ENCODE measurements at places on chromosomes 4 and X.

DNA sequence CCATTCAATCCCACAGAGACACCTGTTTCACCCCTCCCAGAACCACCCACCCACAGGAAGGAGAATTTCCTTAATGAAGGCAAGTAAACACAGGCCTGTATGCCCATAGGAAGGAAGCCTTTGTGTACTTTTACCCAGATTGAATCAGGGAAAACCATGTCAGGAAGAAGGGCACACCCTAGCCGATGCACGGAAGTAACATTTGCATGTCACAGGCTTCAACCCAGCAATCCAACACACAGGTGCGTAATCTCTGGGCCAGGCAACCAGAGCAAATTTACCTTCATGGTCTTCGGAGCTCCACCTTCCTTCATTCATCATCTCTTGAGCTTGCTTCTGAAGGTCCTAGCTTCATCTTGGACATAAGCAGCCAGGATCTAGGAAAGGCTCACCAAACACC, 206.3 kb downstream of the SHROOM3 start:
- DNase-seq: no peak

- DNase-seq: no peak
Observed at GRCh38 chr4:7396186-7396910, 38.4 kb downstream of the PSAPL1 start.

GRCh38 chr4:5019274-5019673, at the start of gene CYTL1:
TSS of gene CYTL1 (minus strand) at chr4:5019458. CDS start at chr4:5019445, 13 bp downstream.
- no peak for DNase-seq

DNA sequence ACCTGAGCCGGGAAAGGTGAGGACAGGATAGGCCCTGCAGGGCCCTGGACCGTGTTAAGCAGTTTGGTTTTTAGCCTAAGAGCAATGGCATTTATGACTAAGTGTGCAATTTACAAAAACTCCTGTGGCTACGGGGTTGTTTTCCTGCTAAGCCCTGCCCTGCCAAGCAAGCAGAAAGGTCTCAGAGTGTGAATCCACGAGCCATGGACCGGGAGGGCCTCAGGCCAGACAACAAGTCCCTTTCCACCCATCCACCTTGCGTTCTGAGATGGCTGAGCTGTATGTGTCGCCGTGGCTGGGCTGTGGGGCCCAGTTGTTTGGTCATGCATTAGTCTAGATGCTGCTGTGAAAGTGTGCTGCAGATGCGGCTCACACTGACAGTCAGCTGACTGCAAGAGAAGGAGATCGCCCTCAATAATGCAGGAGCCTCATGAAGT, 33.9 kb upstream of the AFAP1 start:
- DNase-seq: no peak

DNA sequence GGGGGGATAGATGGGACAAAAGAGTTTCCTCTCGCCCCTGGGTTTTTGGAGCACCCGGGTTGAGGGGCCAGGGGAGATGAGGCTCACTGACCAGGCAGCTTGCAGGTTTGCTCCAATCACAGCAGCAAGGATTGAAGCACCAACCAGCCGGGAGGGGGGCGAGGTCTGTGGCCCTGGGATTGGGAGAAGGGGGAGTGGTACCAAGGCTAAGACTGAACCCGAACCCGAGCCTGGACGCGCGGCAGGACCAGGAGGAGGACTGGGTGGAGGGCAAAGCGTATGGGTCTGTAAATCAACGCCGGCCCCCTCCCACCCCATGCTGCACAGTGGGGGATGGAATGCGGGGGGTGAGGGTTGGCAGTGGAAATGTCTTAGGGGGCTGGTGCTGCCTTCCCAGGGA, 3.5 kb downstream of the SOX3 start:
- DNase-seq: no peak

DNA sequence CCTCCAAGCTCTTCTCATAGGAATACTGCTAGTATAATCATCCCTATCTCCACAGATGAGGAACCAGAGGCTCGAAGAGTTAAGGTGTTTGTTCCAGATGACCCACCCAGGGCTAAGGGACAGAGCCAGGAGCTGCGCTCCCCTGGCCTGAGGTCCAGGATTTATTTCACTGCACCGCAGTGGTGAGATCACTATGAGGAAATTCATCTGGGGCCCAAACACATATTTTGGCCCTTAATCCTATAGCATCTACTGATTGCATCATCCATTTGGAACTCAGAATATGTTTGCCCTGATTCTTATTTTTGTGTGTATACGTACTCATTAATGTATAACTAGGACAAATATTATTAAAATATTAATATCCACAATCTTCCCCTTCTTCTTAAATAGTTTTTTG, 100.1 kb upstream of the RBPJ start:
- DNase-seq: no peak

- no peak for DNase-seq
Observed at GRCh38 chr4:139761461-139761860, 95.8 kb downstream of the MGST2 start.

DNA sequence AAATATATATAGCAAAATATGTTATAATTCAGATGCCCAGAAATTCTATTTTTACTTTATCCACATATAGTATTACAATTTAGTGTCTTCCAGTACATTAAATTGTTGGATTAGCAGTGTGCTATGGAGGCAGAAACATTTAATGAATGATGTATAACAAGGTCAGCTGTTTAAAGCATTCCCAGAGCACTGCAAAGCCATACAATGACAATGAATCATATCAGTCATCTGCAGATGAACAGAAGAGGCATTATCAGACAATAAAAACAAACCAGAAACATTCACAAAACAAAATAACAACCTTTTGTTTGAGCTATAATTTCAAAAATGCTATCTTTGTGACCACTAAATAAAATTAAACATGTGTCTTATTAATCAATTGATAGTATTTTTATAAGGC, 524.2 kb downstream of the FAT4 start:
- DNase-seq: no peak

- no peak for DNase-seq
Observed at GRCh38 chr4:185772391-185773093, 39.5 kb downstream of the SORBS2 start.

- no peak for DNase-seq
Observed at GRCh38 chr4:47217884-47218283, 186.5 kb downstream of the GABRB1 start.

GRCh38 chrX:102042372-102043325, 82.8 kb upstream of the TCEAL2 start:
- no peak for DNase-seq

- no peak for DNase-seq
Observed at GRCh38 chr4:16707874-16708273, 190.6 kb downstream of the LDB2 start.

DNA sequence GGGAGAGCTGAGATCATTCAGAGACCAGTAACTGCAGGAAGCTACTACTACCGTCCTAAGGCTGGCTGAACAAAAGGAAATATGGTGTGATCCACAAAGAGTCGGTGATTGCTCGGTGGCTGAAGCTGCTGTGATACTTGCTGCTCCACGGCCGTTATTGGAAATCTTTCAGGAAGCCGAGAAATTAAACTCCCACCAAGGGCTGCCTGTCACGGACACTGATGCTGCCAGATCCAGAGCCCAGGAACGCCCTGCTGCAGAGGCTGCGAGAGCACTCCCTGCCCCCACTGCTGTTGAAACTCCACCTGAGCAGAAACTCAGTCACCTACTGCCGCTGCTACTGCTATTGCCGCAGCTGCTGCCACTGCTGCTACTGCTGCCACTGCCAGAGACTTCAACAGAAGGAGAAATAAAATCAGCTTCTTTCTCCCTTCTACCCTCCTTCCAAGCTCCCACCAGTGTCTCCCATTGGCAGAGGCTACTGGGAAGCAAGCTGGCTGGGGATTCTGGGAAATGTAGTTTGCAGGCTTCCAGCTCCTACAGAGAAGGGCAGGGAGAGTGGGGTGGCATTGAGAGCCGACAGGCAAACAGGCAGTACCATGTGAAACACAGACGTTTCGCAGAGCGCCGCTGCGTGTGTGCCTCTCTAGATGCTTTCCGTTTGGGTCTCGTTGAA, 126.0 kb upstream of the ENPP6 start:
- DNase-seq: peak; percentile 50

DNA sequence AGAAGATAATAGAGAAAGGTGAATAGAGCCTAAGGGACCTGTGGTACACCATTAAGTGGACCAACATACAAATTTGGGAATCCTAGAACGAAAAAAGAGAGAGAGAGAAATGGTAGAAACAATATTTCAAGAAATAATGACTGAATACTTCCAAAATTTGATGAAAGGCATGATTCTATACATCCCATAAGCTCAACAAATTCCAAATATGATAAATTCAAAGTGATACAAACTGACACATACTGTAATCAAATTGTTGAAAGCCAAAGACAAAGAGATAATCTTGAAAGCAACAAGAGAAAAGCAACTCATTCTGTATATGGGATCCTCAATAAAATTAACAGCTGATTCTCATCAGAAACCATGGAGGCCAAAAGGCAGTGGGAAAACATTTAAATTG, 20.6 kb upstream of the ZC4H2 start:
- DNase-seq: no peak

- no peak for DNase-seq
Observed at GRCh38 chrX:101163166-101163565, 56.4 kb upstream of the DRP2 start.

GRCh38 chr4:181601103-181601502, 642.1 kb upstream of the TENM3 start:
- no peak for DNase-seq

DNA sequence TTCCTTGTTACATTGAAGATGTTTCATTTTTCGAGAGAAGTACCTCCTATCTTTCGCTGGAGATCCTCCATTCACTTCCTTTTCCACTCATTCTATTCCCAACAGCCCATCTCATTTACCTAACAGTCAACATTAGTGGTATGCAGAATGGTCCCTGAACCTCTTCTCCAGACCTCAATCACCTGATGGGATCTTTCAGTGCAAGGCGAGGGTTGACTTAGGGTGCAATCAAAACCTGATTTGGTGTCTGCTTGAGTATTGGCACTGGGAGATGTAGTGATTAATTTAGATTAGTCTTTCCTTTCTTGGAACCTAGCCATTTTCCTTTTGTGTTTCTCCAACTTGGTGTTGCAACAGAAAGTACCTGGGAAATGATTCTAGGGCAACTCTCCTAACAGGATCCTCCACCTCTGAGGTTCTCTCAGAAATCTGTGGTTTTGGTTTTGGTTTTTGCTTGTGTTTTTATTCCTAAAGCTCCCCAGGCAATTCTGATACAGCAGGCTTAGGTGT, 18.4 kb downstream of the DDX3X start:
- no peak for DNase-seq

DNA sequence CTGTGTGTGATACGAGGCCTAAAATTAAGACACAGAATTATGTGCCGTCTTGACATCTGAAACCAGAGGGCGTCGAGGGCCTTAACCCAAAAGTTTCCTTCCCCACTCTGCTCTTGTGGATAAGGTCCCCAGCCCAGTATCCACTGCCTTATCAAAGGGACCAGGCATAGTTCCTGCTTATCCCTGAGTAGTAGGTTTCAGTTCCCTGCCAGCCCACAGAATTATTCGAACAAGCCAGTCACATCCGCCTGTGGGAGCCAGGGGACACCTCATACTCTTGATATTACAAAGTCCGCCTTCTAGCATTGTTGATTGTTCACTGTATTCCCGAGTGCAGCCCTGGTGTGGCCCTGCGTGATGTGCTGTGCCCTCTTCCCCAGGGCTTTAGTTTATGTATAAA, 5.4 kb upstream of the MMRN1 start:
- no peak for DNase-seq

DNA sequence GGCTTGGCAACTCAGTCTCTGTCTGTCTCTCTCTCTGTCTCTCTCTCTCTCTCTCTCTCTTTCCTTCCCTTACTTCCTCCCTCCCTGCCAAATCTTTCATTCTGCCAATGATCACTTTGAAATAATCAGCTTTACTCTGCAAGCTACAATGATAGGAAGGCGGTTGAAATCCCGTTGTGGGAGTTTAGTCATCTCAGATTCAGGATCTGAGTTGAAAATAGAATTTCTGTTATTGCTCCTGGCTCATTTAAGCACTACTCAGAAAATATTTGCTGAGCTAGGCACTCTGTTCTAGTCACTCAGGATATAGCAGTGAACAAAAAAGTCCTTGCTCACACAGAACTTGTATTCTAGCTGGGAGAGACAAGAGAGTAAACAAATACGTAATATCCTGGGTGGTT, 56.3 kb upstream of the DCTD start:
- no peak for DNase-seq

Measured in NCI-H1930 (cell line).